AG04450 (cell line): ENCODE measurements at places on chromosomes 7 and 10. TPM values are rescaled to one million over a fixed set of nuclear protein-coding genes. Genes with fewer than 3 reads are reported as not detected.

LBX1 gene
- not detected in 2 replicates for polyA plus RNA-seq

GRCh38 chr7:2019461-2019710 lies 213.4 kb downstream of the MAD1L1 start:
- DNase-seq = no peak

GRCh38 chr10:118958984-118959925 lies 70.3 kb upstream of the NANOS1 start:
- DNase-seq = no peak

AOAH gene
- polyA plus RNA-seq = not detected in 2 replicates

- DNase-seq = no peak
Observed at GRCh38 chr10:44520651-44521050, 135.8 kb upstream of the CXCL12 start.

DNA sequence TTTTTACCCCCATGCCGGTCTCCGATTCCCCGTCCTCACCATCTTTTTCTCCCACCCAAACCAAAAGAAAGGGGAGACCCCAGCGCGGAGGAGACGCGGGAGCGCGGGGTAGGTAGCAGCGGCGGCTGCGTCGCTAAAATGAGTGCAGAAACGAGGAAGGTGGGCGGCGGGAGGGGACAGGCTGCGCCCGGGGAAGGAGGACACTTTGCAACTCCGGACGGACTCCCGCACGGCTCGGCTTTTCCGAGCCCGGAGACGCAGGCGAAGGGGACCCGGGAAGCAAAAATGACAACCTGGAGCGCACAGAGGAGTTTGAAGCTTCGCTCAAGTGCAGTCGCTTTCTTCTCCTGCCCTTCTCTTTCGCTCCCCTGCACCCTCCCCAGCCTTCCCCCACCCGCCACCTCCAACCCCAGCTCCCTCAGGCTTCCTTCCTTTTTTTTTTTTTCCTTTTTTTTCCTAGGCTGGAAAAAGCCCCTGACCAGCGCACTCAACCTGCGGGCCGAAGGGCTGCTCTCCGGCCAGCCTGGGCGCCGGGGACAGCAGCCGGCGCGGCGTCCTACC lies 453 bp downstream of the SFMBT2 start:
- DNase-seq = no peak

DNA sequence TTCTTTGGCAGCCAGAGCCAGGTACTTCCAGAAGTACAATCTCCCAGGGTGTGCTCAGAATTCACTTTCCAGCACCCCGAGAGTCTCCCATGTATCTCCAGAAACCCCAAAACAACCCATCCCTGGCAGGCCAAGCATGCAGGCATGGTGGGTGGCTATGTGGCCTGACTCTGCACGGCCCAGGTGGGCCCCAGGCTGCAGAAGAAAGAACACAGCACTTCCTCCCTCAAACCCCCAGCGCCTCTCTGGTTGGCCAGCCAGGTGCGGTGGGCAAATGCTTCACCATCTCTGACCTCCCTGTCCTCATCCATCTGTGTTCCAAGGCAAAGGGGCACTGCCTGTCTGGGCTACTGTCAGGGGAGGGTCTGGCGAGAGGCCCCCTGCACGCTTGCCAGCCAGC lies 100.3 kb downstream of the MKI67 start:
- DNase-seq = no peak

BMPER gene
- polyA plus RNA-seq = 0.97 and 1.1 TPM in 2 replicates
